ENCODE measurements at places on chromosomes 4 and X.

- no peak for DNase-seq
These were observed 73.5 kb downstream of the MOSPD2 start for GRCh38 chrX:14946606-14947155.

DNA sequence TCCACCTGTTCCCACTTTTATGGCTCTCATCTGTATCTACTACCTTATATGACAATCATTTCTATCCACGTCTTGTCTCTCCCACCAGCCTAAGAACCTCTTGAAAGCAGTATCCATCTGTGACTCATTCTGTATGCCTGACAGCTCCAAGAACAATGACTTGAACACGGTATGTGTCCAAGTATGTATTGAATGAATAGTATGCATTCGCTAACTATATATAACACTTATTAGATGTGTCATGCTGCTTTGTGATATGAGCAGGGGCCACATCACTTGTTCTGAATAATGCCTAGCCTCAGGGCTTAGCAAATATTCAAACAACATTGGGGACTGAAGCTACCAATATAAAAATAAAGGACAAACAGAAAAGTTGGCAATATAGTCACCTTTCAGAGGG is 4.9 kb downstream of the OPHN1 start:
- no peak for DNase-seq

GRCh38 chr4:81690871-81691270 is 219.2 kb upstream of the RASGEF1B start:
- DNase-seq = no peak

GRCh38 chrX:50097071-50097470 is 103.7 kb downstream of the AKAP4 start:
- no peak for DNase-seq

DNA sequence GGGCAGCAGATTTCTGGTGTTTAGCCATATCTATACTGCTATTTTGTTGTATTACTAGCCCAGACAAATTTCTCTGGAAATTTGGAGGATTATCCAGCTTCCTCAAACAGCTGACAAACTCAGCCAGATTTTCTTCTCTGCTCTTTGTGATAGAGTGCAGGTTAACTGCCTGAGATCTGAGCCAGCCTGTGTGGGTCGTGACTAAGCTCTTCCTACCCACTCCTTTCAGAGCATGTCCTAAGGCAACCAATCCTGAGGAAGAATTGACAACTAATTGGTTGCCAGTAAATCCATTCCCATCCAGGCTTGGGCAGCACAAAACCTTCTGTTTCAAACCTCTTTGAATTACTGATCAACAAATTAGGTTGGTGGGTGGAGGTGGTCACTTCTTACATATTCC is 2.5 kb upstream of the GABRA2 start:
- no peak for DNase-seq

DNA sequence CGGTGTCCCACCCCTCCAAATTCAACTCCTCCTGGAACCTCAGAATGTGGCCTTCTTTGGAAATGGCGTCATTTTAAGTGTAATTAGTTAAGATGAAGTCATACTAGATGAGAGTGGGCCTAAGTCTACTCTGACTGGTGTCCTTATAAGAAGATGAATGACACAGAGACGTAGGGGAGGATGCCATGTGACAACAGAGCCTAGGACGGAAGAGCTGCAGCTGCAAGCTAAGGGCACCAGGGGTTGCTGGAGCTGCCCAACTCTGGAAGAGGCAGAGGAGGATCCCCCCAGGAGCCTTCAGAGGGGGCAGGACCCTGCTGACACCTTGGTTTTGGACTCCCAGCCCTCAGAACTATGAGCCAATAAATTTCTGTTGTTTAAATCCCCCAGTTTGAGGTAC is 115.1 kb downstream of the STK32B start:
- no peak for DNase-seq

DNA sequence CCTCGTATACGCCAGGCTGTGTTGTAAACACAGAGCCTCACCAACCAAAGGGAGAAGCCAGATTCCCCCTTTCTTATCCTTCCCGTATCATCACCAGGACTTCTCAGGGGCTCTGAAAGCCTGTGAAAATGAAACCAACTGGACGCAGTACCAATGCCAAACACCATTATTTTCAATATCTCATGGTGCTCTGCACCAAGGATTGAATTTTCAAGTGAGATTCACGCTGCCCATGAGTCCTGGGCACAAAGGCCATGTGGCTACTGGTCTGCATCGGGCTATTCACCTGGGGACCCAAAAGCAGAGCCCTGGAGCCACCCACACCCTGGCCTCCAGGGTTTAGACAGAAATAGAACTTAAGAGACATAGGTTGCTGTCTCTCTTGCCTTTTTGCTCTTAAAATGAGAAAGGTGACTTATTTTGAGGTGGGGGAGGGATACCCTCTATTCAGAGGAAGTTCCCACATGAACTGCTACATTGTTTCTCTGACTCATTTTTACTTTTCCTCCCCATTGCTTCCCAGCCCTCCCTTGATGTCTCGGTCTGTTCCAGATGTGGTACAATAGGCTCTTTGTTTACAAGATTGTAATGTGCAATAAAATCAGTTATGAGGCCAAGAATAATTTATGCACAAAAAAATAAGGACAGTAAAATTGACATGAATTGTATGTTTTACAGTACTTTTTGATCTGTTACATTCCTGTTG is 55.4 kb downstream of the MAML3 start:
- no peak for DNase-seq

- DNase-seq = no peak
These were observed 33.8 kb downstream of the THOC2 start for GRCh38 chrX:123698979-123699520.

DNA sequence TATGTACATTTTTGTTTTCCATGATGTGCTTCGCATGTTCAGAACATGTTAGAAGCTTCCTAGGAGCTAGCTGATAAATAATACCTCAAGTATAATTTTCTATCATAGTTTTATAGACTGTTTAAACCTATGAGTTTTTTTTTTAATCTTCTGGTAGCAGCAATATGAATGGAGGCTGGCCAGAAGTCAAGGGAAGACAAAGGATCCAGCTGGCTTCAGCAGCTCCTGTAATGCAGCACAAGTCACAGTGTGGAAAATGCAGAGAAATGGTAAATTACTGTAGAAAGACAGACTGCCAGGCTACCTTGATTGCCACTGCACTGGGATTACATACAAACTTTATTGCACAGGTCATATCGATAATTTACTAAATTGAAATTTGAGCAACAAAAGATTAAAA is 537.9 kb downstream of the IQCM start:
- DNase-seq = no peak

DNA sequence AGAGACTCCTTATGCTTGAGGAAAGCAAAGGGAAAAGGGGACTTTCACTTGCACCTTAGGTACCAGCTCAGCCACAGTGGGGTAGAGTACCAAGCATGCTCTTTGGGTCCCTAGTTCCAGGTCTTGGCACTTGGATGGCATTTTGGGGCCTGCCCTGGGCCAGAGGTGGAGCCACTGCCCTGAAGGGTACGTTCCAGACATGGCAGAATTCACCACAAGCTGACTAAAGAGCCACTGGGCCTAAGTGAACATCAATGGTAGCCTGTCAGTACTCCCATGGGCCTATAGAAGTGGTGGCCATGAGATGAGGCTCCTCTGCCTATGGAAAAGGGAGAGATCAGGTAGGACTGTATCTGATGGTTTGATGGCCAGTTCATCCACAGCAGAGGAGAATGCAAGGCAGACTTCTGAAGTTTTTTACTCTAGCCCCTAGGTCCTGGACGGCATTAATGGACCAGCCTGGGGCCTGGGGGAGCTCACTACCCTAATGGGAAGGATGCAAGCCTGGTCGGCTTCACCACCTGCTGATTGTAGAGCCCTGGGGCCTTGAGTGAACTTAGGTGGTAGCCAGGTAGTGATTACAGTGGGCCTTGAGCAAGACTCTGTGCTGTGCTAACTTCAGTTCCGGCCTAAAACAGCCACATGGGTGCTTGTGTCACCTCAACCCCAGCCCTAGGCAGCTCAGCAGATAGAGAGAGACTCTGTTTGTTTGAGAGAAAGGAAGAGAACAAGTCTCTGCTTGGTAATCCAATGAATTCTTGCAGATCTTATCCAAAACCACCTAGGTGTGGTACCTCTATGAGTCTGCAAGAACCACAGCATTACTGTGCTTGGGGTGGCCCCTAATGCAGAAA is 19.8 kb upstream of the HSFX4 start:
- no peak for DNase-seq

- DNase-seq = no peak
These were observed 881 bp downstream of the LRCH2 start for GRCh38 chrX:115232933-115233496.

GRCh38 chrX:118114971-118115370 is 1.6 kb downstream of the KLHL13 start:
- no peak for DNase-seq

GRCh38 chrX:152177497-152178269 is 39.3 kb upstream of the MAGEA10 start:
- DNase-seq = no peak

DNA sequence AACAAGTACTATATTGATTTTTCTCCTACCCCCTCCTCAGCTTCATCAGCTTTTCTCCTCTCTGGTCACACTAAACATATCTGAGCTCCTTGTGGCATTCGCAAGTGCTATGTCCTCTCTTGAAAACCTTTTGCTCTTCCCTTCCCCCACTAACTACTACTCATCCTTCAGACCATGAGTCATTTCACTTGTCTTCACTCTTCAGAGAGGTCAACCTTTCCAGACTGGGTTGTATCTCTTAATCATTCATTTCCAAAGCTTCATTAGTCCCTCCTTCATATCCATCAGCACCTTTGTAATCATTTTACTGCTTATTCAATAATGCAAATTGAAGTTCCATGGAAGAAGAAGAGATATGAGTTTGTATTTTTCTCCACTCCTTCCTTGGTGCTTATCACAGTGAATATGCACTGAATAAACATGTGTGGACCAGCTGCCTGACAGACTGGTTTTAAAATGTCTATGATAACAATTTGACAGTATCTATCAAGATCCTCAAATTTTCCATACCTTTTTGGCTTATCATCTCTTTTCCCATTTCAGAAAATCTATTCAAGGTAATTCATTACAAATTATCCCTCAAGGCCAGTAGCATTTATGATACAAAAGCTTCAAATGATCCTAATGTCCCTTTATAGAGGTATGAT is 28.4 kb downstream of the DDX60L start:
- no peak for DNase-seq

DNA sequence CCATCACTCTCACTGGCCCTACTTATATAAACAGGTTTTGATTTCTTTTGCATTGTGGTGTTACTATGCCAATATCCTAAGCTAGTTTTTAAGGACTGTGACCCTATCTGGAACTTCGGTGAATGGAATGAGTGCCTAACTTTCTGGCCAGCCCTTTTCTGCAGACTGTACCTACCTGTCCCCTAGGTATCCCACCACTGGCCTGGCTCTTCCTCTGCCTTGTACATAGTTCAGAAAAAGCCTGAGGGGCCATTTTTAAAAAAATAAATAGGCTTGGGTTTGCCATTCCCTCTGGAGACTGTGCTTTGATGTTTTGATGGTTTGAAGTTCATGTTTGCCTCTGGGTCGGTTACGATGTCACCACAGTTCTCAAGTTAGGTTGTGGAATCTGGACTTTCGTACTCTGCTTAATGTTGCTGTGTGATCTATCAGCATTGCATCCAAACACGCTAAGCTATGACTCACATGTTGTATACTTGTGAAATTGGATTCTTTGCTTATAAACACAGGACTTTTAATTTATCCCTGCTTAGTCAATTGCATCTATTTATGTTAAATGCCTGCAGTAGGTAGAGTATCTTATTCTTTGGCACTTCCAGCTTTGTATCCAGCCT is 182.0 kb downstream of the ANKRD50 start:
- peak; percentile 33 for DNase-seq

DNA sequence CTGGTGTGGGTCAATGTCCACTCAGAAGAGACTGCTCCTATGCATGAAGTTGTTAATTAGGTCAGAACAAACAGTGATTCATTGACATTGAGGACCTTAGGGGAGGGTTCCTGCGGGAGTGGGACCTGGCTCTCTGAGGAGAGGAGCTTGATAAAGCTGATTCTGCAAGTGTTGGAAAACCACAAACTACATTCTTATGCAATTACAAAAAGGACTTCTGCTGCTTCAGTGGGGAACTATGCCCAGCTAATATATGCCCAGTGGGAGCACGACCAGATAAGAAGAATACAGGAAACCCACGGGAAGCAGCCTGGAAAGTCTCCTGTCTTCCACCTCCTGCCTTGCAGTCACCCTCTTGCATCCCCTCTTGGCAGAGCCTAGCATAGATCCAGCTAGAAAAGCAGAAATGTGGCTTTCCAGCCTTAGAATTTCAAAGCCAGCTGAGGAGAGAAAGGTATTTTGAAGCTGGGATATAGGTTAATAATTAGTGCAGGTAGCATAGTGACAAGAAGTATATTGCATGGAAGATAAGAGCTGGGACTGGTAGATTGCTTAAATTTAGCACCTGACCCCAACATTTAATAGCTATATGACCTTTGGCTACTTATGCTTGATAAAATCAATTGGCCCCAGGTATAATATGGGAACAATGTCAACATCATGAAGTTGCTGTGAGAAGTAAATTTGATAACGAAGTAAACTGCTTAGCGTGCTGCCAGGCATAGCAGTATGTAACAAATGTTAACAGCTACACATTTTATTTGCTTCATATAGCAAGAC is 34.9 kb upstream of the UGT8 start:
- DNase-seq = no peak

- DNase-seq = no peak
These were observed 2.9 kb downstream of the ADRA2C start for GRCh38 chr4:3768842-3769641.

DNA sequence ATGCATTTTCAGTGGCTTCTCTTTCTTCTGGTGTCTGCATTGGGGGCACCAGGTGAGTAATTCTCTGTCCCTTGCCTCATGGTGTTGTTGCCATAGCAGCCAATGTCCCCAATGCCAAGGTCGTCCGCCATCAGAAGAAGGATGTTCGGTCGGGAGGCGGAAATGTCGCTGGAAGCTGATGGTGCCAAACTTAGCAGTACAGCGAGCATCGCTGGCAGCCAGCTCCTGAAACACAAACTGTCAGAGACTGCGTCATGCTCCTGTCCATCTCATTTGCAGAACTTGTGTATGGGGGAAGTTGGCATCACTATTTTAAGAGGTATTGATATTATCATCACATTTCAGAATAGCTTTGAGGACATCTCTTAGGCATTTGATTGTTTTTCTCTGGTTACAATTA is 29.1 kb upstream of the ARSD start:
- DNase-seq = no peak

- no peak for DNase-seq
These were observed 78.5 kb downstream of the APBB2 start for GRCh38 chr4:41135801-41136200.

- DNase-seq = no peak
These were observed 37.1 kb upstream of the XPNPEP2 start for GRCh38 chrX:129701624-129702069.

- no peak for DNase-seq
These were observed 9.4 kb downstream of the TMEM271 start for GRCh38 chr4:566508-567295.

- no peak for DNase-seq
These were observed 72.6 kb downstream of the TMEM131L start for GRCh38 chr4:153538487-153539357.

DNA sequence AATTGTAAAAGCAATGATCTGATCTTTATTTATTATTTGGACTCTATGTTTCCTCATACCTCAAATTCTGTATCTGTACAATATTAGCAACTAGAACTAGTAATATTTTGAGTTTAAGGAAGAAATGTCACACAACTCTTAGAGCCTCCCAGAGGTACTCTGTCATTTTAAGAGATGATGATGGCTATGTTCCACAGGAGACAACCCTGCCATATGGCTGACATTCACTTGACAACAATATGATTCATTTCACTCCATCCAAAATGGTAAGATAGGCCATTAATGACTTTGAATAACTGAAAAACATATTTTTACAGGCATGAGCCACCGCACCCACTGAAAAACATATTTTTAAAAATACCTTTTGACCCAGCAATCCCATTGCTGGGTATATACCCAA is 190.3 kb downstream of the MAML3 start:
- no peak for DNase-seq

- no peak for DNase-seq
These were observed 321.7 kb downstream of the ANKRD50 start for GRCh38 chr4:124390861-124391260.
